ENCODE measurements at places on chromosomes 11 and 22.

DNA sequence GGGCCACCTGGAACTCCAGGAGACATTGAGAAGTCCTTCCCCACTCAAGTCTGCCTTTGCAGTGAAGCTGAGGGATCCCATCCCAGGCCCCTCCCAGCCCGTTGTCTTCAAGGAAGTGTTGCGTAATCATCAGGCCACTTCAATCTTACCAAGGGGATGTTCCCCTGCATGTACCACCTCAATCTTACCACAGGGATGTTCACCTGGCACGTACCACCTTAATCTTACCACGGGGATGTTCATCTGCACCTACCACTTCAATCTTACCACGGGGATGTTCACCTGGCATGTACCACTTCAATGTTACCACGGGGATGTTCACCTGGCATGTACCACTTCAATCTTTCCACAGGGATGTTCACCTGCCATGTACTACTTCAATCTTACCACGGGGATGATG, 108.0 kb upstream of the SYN3 start:
- no peak for DNase-seq

DNA sequence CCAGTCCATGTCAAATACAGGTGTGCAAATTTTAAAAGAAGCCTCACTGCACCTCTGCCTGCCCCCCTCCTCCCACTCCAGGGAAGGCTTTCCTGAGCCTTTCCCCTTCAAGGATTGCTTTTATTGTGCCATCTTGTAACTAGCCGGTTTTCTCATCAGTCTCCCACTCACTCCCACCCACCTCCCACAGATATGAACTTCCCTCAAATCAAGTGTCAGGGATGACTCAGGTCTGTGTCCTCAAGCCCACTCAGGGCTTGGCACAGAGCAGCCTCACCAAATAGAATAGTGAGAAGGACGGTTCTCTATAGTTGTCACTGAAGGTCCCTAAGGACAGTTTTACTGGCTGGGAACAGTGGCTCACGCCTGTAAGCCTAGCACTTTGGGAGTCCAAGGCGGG, 43.0 kb downstream of the THAP12 start:
- no peak for DNase-seq

DNA sequence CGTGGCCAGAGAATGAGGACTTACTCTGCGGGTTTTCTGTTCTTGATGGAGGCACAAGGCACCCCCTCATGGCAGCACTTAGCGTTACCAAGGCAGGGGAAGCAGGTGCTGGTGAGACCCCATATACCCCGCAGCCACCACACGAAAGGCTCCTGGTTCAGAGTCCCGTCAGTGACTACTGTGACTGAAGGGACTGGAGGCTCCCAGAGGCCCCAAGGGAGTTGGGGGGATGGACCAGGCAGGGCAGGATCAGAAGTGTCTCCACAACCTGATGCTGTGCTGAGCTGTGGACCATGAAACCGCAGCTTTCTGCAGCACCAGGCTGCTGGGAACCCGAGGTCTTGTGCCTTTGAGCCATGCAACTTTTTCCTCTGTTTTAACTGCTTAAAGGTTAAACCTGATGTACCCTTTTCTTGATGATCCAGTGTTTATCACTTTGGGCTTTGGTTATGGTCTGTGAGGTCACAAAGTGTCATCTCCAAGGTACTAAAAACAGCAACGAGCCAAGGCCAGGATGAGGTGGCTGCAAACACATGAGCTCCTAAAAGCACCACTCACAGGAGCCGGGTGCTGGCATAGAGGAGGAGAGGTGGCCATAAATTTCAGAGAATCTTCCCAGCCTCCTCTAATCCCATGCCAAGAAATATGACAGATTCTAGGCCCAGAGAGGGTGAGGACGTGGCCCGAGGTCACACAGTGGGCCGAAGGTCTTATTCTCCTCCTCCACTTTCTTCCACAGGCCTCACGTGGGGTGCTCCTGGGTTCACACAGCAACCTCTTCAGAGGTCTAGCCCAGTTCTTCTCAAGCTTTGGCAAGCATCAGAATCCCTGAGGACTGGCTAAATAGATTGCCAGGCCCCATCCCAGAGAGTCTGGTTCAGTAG, 4.2 kb upstream of the LRRC32 start:
- DNase-seq: no peak

DNA sequence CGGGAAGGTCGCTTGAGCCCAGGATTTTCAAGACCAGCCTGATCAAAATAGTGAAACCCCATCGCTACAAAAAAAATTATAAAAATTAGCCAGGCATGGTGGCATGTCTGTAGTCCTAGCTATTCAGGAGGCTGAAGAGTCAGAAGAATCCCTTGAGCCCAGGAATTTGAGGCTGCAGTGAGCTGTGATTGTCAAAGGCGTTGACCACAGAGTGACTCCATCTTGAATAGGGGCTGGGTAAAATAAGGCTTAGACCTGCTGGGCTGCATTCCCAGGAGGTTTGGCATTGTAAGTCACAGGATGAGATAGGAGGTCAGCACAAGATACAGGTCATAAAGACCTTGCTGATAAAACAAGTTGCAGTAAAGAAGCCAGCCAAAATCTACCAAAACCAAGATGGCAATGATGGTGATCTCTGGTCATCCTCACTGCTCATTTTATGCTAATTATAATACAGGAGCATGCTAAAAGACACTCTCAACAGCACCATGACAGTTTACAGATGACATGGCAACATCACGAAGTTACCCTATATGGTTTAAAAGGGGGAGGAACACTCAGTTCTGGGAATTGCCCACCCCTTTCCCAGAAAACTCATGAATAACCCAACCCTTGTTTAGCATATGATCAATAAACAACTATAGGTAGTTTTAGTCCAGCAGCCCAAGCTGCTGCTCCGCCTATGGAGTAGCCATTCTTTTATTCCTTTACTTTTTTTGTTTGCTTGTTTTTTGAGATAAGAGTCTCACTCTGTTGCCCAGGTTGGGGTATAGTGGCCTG, 2.8 kb upstream of the RDX start:
- DNase-seq: no peak

- no peak for DNase-seq
Observed at GRCh38 chr11:76558473-76558872, 112.1 kb downstream of the LRRC32 start.

DNA sequence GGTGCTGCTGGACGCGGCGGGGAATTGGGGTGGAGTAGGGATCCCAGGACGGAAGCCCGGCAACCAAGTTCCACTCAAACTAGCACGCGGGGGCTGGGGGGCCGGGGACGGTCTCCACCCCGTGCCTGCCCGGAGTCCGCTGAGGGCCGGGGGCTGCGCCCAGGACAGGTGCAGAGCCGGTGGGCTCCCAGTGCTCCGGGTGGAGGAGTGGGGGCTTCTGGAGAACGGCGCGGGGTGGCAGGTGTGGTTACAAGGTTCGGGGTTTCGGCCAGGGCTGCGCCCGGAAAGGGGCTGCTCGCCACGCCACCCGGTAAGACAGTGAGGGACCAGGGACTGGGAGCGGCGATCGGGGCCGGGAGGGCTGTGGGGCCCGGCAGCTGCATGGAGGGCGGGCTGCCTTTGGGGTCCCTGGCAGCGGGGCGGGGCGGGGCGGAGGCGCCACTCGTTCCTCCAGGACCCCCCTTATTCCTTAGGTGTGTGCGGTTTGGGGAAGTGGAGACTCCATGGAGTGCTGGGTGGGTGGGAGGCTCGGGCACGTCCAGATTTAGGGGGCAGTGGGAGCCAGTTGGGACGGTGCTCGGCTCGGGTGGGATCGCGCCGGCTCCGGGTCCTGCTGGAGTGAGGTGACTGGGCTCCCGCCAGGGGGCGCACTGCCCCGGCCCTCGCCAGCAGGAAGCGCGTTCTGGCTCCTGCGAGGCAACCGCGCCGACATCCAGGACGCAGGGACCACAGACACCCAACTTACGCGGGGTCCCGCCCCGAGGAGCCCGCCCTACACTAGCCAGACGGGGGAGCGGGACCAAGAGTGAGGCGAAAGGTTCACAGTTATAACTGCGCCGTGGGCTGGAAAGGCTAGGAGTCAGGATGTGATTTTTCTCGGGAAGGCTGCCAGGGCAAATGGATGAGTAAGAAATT, 868 bp downstream of the TSPAN18 start:
- peak; percentile 100 for DNase-seq

GRCh38 chr11:44301564-44302271, 8.2 kb downstream of the ALX4 start:
- no peak for DNase-seq

- DNase-seq: no peak
Observed at GRCh38 chr11:14362611-14363010, 3.6 kb upstream of the RRAS2 start.
